ENCODE measurements at places on chromosomes 7 and 10. TPM values are rescaled to one million over a fixed set of nuclear protein-coding genes. Genes with fewer than 3 reads are reported as not detected.

DNA sequence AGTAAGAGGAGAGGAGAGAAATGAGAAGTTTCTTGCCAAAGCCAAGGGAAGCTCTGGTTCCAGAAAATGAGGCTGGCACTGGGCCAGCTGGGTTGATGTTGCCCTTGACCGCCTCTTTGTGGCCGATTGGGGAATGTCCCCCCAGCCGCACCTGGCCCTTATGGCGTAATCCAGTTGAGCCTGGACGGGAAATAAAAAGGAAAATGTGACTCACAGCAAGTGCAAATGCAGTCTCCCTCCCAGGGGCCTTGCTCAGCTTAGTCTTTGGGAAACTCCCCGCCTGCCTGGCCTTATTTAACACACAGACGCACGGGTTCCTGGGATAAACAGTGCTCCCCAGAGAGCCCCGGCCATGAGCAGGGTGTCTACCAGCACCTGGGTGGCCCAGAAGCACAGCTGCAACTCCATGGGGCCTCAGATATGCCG is 174.8 kb downstream of the KIAA1217 start:
- DNase-seq: no peak

- DNase-seq: no peak
Observed at GRCh38 chr7:158409120-158409519, 178.5 kb downstream of the PTPRN2 start.

DNA sequence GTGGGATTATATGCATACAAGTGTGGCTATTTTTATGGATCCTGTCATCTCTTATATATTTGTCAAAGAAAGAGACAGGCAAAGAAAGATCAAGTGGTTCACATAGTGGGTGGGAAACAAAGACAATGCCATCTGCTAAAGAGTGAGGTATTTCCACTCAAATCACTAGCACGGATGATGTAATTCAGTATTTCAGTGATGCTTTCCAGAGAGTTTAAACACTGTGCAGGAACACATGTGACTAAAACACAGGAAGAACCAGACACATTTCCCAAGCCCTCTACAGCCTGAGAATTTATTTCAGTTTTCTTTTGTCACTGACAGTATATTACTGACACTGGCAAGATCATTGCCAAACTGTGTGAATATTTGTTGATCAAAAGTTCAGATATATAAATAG is 885.7 kb upstream of the CELF2 start:
- no peak for DNase-seq

- no peak for DNase-seq
Observed at GRCh38 chr7:116836048-116836447, 26.3 kb upstream of the CAPZA2 start.

DNA sequence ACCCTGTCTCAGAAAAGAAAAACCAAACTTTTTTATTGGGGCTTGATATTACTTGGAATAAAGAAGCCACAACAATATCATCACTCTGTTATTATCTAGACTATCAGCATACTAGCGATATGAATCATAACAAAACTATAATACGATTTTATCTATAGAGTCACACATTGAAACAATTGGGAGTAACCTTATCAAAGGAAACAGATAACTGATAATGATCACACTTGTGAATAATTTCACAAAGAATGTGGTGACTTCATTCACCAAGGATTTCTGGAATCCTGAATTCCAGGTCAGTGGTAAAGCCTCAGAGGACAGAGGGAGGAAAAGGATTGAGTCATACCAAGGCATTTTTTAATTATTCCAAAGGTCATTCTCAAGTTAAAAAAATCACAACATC is 32.1 kb upstream of the NMT2 start:
- DNase-seq: no peak

The BLNK gene
- total RNA-seq: 0.54 TPM

- no peak for DNase-seq
Observed at GRCh38 chr7:25642849-25643248, 414.6 kb upstream of the NPVF start.

DNA sequence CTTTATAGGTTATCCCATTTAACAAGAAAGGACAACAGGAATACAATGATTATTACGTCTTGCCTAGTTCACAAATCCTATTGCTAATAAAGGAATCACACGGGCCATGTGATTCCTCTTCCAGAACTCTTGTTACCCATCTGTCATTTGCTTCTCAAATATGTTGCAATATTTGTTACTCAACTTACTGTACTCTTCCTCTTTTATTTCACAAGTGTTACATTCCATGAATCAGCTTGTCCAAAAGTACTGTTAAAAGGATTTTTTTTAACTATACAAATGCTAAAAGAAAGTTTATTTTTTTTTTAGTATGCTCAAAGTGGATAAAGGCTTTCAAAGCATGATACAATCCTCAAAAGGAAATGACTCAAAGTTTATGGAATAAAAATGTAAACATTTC is 3.9 kb upstream of the CD36 start:
- no peak for DNase-seq

The NKX2-3 gene
- total RNA-seq: not detected

DNA sequence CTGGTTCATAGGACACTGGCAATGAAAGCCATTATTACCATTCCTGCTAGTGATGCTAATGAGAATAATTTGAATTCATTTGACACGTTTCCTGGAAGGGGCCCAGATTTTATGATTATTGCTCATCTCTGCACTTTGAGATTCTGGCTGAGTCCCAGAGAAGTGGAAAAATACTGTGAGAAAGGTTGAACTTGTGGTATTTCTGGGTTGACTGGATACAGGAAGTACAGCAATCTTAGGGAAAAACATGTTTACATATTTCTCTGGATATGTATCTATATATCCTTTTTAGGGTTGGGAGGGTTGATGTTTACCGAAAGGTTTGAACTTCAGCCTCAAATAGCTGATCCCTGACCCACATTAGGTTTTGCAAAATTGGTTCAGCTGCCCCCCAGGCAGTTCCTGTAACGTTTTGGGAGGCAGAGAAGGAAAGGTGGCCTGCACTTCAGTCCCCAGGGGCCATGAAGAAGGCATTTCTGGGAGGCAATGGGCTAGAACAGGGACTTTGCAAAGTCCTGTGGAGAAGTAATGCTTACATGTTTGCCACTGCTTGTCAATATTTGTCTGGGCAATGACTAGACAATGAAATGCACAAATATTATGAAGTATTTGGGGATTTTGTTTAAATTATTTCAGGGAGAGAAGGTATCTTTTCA is 253.7 kb upstream of the PITRM1 start:
- DNase-seq: no peak

GRCh38 chr10:106771154-106771553 is 393.4 kb downstream of the SORCS1 start:
- DNase-seq: no peak

The VGF gene
- total RNA-seq: 0.28 TPM

DNA sequence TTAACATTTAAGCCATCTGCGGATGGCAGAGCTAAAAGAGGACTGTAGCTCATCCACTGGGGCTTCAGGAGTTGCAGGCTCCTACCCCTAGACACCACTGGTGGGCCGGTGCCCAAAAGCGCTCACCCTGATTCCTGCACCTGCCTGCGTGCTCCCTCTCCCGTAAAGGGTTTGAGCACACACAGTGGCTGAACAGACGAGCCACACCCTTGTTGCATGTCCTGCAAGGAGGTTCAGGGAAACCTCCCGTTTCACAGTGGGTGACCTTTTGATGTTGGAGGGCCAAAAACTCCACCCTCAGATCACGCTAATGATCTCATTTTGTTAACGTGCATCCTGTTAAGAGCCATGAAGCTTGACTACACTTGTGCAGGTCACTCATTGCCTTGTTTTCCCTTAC is 37.9 kb downstream of the SYPL1 start:
- no peak for DNase-seq

DNA sequence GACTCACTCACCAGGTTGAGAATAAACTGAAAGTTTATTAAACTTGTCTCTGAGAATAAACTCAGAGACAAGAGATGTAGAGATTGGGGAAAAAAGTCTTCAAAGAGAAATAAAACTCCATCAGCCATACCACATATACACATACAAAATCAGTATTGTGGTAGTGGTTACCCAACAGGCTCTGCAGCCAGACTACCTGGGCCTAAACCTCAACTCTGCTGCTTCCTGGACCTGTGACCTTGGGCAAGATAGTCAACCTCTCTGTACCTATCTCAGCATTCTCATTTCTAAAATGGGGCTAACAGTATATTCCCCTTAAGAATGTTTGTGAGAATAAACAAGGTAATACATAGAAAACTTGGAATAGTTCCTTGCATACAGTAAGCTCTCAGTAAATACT is 15.3 kb downstream of the TPK1 start:
- no peak for DNase-seq

GRCh38 chr7:148435715-148436114 is 154.9 kb upstream of the C7orf33 start:
- DNase-seq: no peak

- no peak for DNase-seq
Observed at GRCh38 chr7:39293056-39293823, 273.0 kb upstream of the YAE1 start.

DNA sequence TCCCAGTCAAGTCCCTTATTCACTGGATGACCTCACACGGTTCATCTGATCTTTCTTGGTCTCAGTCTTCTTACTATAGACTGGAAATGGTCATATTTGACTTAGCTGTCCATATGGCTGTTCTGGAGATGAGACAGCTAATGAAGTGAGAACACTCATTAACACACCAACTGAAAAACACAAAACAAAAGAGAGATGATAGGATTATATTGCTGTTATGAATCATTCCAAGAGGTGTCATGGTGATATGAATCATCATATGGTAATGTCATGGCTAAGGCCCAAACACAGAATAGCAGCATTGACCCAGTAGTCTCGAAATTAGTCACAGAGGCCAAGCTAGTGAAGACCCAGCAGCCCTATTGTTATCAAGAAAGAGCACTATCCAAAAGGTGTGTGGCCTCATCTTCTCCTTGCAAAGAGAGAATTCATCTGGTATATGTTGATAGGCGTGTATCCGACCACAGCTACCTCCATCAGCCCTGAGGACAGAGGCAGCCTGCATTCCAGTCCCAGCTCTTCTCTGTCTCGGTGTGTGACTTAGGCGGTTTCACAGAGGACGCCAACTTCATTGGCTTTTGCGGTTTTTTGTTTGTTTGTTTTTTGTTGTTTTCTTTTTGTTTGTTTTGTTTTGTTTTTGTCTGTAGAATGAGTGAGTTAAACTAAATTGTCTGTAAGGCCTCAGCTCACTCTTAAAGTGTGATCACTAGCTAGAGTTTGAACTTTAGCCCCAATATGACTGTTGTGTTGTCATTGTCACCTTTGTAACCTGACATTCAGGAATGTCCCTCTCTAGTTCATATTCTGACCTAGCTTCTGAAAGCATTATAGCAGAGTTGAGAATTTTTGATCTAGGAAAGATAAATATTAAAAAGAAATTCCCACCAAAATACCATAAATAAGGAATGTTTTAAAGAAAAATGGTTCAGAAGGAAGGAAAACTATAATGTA is 97.4 kb upstream of the PDCD4 start:
- no peak for DNase-seq

- no peak for DNase-seq
Observed at GRCh38 chr7:148715027-148715426, 16.3 kb downstream of the CUL1 start.
